ENCODE measurements at places on chromosomes 3 and 15. TPM values are rescaled to one million over a fixed set of nuclear protein-coding genes. Genes with fewer than 3 reads are reported as not detected.

DNA sequence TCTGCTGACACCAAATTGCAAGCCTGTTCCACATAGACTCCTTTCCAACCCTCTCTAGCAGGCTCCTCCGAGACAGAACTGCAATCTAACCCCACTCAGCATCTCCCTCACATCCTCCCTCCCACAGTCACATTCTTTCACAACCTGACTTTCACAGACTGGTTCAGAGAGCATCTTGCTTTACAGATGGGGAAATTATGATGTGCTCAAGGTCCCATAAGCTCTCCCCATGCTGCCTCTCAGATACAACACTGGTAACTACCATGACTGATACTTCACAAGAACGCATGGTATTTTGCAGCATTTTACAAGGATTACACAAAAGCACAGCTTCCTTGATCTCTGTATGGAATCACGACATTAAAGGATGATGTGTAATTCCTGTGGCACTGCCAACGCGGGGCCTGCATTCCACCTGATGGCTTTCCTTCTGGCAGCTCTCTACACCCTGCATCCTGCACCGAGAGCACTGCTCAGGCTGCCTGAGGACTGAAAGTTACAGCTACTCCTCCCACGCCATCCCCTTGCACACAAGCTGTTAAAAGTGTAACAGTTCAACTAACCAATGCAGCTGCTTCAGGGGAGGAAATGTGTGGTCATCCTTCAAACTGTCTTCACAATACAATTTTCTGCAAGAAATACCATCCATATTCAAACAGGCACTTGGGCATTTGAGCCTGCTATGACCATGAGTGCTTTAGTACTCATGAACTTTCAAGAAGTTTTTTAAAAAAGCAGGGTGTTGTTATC is 27.6 kb downstream of the TBC1D2B start:
- no peaks in the 10 kb centered on the region for H3K27me3 ChIP-seq
- H3K27ac ChIP-seq: peak overlapping the region; percentile 70
- DNase-seq: peak; percentile 63
- H3K4me1 ChIP-seq: peaks cover 100% of the 10 kb centered on the region

- no peaks in the 10 kb centered on the region for H3K36me3 ChIP-seq
- H3K27me3 ChIP-seq: no peaks in the 10 kb centered on the region
- no peak overlapping the region for H3K27ac ChIP-seq
- H3K4me1 ChIP-seq: no peaks in the 10 kb centered on the region
These were observed 6.6 kb downstream of the OXTR start for GRCh38 chr3:8762607-8763377.

- no peak overlapping the region for H3K4me3 ChIP-seq
- no peaks in the 10 kb centered on the region for H3K36me3 ChIP-seq
- no peaks in the 10 kb centered on the region for H3K27me3 ChIP-seq
- peaks cover 6% of the 10 kb centered on the region for H3K4me1 ChIP-seq
- peak overlapping the region; percentile 57 for H3K27ac ChIP-seq
These were observed 17.7 kb upstream of the SENP7 start for GRCh38 chr3:101530686-101531047.

HHLA2 gene
- 4.3 TPM for total RNA-seq

DNA sequence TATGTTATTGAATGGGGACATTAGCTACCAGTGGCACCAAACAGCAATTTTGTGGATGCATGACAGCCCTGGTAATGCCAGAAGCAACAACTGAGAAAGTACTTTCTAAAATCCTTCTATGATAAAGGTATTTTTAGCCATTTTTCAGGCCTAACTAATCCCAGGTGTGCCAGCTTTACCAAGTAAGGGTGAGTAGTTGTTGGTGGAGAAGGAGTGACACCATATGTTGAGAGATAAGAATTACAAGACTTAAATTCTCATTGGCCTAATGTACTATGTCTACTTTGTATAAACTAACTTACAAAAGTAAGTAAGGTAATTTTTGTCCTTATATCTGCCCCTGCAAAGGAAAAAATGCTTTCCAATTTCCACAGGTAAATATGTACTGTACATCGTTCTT is 4.1 kb upstream of the COX17 start:
- peaks cover 4% of the 10 kb centered on the region for H3K4me1 ChIP-seq
- H3K27ac ChIP-seq: no peak overlapping the region
- no peak for DNase-seq
- no peaks in the 10 kb centered on the region for H3K27me3 ChIP-seq
- no peak overlapping the region for H3K4me3 ChIP-seq

LRTM1 gene
- not detected for total RNA-seq

GRCh38 chr15:93024716-93025624 is 64.0 kb downstream of the RGMA start:
- H3K4me3 ChIP-seq: no peak overlapping the region
- no peak for DNase-seq
- H3K36me3 ChIP-seq: peaks cover 26% of the 10 kb centered on the region
- no peaks in the 10 kb centered on the region for H3K27me3 ChIP-seq
- peaks cover 3% of the 10 kb centered on the region for H3K4me1 ChIP-seq
- H3K27ac ChIP-seq: peak overlapping the region; percentile 45

GOLGA8J gene
- total RNA-seq: 0.30 TPM

DNA sequence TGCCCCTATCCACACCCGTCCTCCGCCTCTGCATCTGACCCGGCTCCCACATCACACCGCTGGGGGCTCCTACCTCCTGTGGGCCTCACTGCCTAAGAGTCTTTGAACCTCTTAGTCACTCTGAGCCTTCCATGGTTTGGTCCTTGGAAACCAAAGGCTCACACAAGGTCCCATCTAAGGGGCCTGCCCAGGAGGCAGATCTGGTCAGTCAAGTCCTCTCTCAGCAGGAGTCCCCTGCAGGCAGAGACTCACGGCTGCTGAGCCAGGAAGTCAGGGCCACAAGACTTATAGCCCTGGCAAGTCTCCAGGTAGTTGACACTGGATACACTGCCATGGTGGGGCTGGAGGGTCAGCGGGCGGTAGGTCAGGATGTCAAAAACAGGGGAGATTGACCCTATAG is 31.2 kb upstream of the ALDH1L1 start:
- no peak overlapping the region for H3K27ac ChIP-seq
- H3K4me1 ChIP-seq: no peaks in the 10 kb centered on the region
- no peak for DNase-seq

A4GNT gene
- not detected for total RNA-seq

MTFMT gene
- total RNA-seq: 7.1 TPM

LDHAL6B gene
- not detected for total RNA-seq

RAB27A gene
- 20.7 TPM for total RNA-seq

STRIT1 gene
- total RNA-seq: not detected

DNA sequence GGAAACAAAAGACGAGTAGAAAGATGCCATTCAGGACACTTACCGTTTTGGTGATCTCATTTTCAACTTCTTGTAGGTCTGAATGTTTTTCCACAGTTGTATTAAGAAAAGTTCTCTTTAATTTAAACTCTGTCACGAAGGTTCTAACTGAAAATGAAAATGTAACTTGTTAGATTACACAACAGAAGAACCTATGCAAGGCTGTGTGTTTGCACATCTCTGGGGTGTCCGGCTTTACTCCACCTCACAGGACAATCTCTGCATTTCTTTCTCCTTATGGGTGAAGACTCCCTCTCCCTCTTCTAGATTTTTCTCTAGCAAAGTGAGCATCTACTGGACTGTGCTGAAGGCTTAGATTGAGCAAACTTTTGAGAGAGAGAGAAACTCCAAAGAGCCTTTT is 50.6 kb downstream of the HEG1 start:
- H3K36me3 ChIP-seq: peaks cover 34% of the 10 kb centered on the region
- H3K27me3 ChIP-seq: no peaks in the 10 kb centered on the region
- peaks cover 28% of the 10 kb centered on the region for H3K4me1 ChIP-seq
- no peak for DNase-seq
- no peak overlapping the region for H3K4me3 ChIP-seq
- no peak overlapping the region for H3K27ac ChIP-seq

SENP5 gene
- 41.2 TPM for total RNA-seq

GRCh38 chr3:109702252-109702651 is 364.9 kb upstream of the DPPA4 start:
- no peak overlapping the region for H3K4me3 ChIP-seq
- DNase-seq: no peak
- no peaks in the 10 kb centered on the region for H3K27me3 ChIP-seq
- no peak overlapping the region for H3K27ac ChIP-seq

DNA sequence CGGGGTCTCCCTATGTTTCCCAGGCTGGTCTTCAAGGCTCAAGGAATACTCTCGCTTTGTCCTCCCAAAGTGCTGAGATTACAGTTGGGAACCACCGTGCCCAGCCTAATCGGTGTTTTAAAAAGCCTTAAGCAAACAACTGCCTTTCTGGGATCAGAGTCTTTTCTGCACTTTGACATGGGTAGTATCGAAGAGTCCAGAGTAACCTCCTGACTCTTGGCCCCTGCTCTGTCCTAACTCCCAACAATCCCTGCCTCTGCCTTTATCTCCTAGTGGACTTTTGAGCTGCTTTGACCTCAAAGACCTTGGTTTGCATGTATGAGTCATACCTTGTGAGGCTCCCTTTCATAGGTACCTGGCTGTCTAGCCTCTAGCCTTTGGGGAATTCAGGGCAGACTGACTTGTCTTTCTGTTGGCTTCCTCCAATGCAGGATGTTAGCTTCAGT is 21.0 kb upstream of the HACD2 start:
- no peak overlapping the region for H3K27ac ChIP-seq
- H3K4me3 ChIP-seq: no peak overlapping the region
- H3K4me1 ChIP-seq: no peaks in the 10 kb centered on the region
- H3K27me3 ChIP-seq: no peaks in the 10 kb centered on the region

TGM4 gene
- not detected for total RNA-seq

ZKSCAN7 gene
- total RNA-seq: 4.0 TPM
